Smooth muscle cell of the brain vasculature (primary cell): ENCODE measurements at places on chromosomes 11 and 22.

DNA sequence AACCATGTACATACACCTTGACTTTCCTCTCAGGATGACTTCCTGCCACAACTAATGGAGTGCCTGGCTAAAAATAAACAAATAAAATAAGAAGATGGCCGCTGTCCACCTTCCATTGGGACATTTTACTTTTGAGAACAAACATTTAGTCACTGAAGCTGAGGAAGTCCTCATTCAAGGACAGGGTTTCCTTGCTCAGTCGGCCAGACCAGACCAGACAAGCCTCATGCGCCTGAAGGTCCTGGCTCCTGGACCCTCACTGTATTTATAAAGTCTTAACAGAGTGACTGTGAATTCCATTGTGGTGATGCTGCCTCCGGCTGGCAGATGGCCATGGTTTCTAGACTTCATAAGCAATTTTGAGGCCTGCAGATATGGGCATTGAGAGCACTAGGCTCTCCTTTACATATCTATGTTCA, 114.5 kb downstream of the MAML2 start:
- DNase-seq = peak; percentile 91

DNA sequence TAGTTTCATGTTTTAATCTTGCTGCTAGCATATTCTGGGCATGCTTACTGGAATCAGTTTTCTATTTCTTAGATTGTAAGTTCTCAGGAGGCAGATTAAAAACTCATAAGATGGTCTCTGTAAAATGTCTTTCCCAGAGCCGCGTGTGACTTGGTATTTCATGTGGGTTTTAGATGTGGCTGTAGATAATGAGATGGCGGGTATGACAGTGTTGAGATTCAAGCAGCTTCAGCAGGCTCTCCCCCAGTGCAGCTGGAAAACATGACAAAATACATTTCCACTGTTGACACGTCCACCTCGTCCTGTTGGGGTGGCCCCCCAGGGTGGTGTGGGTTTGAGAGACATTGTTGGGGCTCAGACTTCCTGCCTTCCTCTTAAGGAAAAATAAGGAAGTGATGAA, 106.8 kb downstream of the KIRREL3 start:
- DNase-seq = no peak

DNA sequence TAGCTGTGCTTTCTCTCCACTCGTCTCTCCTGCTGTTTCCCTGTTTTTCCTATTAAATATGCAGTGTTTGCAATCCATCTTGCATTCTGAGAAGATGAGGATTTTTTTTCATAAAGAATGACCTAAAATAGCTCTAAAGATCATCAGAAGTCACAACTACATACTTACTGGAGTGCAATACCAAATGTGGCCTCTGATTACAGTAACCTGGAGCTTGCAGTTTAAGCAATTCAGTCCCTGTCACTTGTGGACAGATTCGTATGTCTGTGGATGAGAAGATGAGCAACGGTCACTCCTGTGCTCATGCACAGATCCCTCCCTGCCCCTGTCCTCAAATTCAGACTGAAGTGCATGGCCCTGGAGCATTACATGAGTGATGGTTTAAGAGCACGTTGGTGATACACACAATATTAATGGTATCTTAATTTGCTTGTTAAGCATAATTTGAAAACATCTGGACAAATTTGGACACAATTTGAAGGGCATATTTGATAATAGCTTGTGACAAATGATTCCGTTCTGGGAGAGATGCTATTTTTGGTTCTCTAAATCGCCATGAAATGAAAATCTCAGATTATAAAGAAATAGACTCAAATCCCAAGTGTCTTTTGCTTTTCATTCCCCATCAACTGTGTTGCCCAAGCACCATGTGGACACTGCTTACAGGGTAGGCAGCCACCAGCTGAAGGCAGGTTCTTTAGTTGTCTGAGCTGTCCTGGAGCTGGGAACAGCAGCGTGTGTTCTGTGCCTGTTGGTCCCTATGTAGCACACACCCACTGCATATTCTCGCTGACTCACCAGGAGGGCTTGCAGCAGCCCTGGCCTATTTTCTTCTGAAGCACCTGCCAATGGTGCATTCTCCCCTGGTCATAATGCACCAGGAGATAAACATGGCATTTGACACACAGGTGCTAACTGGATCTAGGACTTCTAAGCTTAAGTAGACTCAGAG, 32.6 kb upstream of the PRAME start:
- no peak for DNase-seq

- DNase-seq = no peak
These were observed 7.1 kb downstream of the ACAD8 start for GRCh38 chr11:134260503-134260902.

DNA sequence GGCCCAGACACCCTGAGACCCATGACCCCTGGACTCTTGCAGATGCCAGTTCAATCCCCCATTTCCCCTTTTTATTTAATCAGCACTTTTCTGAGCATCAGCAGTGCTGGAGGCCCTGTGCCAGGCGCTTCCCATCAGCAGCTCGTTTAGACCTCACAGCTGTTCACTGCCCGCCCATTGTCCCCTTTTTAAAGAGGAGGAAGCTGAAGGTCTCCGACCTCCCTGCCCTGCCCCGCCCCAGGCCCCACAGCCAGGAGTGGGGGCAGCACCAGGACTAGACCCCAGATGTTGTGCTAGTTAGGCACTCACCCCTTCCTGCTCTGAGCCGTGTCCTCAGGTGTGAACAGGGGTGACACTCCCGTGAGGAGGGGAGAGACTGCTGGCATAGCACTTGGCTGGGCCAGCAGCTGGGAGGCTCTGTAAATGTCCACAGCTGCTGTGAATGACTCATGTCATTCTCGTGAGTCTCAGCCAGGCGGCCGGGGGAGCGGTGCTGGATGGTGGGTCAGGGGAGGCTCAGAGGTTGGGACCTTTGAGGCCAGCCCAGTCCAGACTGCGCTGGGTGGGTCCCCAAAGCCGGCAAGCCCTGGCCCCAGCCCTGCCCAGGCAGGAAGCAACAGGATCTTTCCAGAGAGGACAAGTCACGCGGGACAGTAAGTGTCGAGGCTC, 19.9 kb downstream of the EMID1 start:
- no peak for DNase-seq

DNA sequence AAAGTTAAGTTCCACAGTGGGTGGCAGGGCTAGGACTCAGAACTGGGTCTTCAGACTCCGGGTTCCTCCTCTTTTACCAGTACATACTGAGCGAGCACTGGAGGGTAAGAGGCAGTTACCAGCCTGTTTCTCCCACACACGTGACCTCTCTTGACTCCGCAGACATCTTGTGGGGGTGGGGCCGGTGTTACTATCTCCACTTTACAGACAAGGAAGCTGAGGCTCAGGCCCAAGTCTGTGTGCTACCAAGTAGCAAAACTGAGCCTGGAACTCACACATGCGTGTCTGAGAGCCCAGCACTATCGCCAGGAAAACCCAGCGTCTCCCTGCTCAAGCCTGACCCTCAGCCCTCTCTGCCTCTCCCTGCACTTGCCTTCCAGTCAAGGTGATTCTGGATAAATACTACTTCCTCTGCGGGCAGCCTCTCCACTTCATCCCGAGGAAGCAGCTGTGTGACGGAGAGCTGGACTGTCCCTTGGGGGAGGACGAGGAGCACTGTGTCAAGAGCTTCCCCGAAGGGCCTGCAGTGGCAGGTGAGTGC, 16.0 kb upstream of the SMIM35 start:
- DNase-seq = no peak

- peak; percentile 51 for DNase-seq
These were observed 30.0 kb upstream of the PTPRJ start for GRCh38 chr11:47950396-47950795.

DNA sequence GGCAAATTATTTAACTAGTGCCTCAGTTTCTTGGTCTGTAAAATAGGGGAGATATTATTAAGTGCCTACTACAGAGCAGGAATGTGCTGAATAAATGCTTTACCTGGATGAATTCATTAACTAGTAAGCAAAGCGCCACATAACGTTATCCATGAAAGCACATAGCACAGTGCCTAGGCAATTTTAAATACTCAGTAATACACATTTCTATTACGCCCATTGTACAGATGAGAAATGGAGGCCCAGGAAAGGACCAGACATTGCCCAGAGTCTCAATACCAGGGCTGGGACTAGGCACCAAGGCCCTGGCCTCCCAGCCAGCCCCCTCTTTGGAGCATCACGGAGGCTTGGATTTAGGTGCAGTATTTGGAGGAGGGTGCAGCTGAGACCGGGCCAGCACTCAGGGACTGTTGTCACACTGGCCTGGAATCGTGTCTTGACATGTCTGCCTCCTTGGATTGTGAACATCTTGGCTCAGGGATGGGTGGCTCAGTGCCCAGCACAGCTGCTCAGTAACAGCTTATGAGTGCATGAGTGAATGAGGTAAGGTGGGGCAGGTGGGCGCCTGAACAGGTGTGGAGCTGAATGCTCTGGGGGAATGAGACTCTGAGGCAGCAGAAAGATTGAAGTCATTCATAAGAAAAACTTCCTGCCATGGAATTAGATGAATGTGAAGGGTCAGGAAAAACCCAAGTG, 42.1 kb upstream of the TPBGL start:
- DNase-seq = no peak
